NCI-H187 treated with DMSO at 0.1 percent for 48 hours (cell line): ENCODE measurements at places on chromosomes 11 and 22.
A peak's percentile ranks its signal among the peaks of the same experiment; 100 is the strongest.

DNA sequence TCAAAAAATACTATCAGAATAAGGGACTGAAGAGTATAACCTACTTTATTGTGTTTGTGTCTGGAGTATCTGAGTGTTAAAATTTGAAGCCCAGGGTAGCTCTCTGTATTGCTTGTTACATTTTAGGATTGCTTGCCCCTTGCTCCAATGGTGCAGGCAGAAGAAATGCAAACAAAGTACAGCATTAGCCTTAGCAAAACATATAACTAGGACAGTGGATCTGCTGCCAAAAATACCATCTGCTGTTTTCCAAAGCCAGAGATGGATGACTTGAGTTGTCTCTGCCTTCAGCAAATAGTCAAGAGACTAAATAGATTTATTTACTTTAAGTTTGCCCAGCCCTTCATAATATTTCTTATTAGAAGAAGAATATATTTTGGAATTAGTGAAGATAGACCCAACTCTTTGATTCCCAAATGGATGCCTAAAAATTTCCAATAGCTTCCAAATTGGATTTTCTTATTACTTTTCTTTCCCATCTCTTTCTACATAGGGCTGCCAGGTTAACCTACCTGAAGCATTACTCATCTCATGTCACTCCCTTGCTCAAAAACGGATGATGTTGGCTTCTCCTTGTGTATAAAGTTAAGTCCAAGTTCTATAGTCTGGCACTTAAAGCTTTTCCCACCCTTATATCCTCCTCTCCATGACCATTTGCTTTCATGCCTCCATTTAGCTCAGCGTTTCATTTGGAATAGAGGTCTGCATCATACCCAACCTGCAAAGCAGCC lies 66.3 kb downstream of the LDLRAD3 start:
- no peak for DNase-seq

DNA sequence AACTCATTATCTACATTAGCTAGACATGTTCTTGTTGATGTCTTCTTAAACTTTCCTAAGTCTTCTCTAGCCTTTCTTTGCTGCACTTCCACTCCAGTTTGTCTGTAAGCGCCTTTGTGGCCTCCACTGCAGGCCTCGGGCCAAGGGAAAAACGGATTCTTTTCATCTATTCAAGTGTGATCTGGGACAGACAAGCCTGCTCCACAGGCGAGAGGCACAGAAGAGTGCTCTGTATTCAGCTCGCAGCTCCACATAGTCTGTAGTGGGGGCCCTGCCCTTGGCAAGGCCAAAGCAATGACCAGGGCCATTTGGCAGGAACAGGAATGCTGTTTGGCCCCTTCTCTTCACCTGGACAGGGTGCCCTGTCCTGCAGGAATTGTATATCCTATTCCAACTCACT lies 84.1 kb upstream of the BARX2 start:
- no peak for DNase-seq

DNA sequence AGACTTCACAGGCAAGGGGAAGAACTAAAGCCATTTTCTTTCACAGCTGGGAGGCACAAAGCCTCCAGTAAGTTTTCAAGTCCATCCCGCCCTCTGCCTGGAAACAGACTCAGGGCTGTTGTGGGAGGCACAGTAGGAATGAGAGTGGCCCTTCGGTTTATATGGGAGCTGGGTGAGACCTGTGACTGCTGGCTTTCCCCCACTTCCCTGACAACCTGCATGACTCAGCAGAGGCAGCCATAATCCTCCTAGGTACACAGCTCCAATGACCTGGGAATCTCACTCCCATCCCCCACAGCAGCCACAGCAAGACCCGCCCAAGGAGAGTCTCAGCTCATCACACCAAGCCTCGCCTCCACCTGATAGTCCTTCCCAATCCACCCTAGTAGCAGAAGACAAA lies 12.1 kb upstream of the TMEM45B start:
- DNase-seq, result no peak

GRCh38 chr11:68387840-68388239 lies 72.7 kb upstream of the PPP6R3 start:
- DNase-seq, result no peak

GRCh38 chr11:72828081-72828567 lies 13.9 kb downstream of the ATG16L2 start:
- no peak for DNase-seq

DNA sequence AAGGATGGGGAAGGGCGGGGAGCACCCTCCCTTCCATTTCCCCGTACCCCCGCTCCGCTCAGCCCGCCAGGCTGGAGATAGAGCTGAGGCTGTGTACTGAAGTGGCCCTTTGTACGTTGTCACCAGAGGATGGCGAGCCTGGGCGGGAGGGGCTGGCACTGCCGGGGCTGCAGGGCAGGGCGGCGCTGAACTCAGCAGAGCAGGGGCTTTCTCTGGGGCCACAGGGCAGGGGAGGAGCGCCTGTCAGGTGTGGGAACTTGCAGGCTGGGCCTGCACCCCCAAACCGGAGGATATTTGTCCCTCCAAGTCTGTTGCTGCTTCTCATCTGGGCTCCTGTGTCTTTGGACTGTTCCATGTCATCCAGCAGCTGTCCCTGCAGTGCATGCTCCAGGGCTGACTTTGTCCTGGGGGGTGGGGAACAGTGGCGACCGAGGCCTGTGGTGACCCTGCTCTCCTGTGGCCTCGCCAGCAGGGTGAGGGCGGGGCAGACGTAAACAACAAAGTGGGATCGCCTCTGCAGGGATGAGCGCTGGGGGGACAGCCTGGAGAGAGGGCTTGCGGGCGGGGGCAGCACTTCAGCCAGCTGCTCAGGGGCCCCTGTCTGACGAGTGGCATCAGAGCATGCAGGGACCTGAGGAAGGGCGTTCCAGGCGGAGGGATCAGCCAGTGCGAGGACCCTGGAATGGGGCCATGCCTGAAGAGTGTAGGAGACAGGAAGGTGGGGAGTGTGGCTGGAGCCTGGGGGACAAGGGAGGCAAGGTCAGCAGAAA lies 13.1 kb downstream of the MGAT3 start:
- DNase-seq, result no peak

DNA sequence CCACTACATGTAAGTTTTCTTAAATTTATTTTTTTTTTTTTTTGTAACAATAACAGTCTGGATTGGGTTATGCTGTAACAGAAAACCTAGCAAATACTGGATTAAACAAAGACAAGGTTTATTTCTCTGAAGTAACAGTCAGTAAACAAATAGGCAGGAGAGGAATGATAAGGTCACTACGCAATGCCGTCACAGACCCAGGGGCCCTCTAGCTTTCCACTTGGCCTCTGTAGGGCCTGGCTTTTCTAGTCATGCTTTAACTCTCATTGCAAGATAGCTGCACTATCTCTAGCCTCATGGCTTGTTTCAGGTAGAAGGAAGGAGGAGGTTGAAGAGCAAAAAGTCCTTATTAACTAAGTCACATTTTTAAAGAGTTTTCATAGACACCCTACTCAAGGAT lies 6.5 kb downstream of the OR10A6 start:
- no peak for DNase-seq

DNA sequence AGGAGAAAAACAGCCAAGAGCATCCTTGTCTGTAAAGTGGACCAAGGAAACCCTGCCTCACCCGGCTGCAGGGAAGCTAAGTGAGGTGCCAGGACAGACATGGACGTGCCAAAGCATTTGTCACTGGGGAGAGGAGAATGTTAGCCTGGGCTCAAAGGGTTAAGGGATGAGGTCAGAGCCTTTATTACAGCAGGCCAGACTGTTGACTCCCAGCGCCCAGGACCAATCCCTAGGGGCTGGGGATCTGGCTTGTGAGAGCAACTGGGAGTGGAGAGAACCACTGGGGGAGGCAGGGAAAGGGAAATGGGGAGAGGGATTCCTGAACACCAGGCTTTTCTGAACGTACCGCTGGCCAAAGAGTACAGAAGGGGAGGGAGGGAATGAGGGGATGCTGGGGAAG lies 2.6 kb downstream of the CHRM1 start:
- no peak for DNase-seq

DNA sequence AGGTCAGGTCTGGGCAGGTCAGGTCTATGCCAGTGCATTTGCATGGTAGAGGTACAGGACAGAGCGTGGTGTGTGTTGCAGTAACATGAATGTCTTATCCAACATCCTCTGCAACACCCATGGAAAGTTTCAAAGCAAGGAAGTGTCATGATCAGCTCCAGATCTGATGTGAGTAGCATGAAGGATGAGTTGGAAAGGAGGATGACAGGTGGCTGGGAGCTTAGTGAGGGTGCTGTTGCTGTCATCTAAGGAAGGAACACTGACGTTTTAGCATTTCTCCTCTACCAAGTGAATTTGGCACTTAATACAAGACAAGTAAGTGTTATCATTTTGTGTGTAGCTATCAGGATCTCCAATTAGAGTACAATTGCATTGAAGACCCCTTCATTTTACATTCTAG lies 65.1 kb downstream of the GRK3 start:
- DNase-seq, result no peak

DNA sequence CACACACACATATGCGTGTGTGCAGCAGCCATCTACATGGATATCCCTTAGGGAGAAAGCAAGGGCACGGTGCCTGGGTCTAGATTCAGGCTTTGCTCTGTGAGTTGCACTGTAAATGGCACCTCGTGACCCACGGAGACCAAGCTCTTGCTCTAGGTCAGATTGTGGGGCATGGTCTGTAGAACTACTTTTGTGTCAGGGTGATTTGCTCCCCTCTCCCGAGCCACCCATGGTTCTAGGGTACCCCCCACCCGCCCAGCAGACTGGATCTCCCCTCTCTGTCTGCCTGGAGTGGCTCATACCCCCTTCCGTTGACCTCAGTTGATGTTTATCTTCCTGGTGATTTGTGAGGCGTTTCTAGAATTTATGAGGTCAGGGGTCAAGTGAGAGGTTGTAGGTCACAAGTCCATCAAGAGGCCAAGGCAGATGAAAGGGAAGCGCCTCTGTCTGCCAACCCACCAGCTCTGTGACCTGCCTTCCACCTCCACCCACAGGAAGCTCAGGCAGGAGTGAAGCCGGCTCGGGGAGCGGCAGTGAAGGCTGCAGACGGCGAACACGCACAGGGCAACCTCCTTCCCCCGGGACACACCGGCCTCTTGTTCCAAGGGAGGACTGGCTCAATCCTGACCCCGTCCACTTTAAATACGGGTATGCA lies 76.2 kb upstream of the TTLL12 start:
- no peak for DNase-seq

- no peak for DNase-seq
These were observed 31.9 kb upstream of the APOL5 start for GRCh38 chr22:35685731-35686130.

GRCh38 chr11:102368472-102368871 lies 21.5 kb downstream of the BIRC2 start:
- DNase-seq, result no peak

DNA sequence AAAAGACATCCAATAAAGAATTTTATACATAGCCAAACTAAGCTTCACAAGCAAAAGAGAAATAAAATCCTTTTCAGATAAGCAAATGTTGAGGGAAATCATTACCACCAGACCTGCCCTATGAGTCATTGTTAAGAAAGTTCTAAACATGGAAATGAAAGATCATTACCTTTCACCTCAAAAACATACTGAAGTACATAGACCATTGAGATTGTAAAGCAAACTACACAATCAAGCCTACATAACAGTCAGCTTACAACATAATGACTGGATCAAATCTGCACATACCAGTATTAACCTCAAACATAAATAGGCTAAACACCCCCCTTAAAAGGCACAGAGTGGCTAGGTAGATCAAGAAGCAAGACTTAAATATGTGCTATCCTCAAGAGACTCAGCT lies 501.0 kb upstream of the LUZP2 start:
- no peak for DNase-seq

DNA sequence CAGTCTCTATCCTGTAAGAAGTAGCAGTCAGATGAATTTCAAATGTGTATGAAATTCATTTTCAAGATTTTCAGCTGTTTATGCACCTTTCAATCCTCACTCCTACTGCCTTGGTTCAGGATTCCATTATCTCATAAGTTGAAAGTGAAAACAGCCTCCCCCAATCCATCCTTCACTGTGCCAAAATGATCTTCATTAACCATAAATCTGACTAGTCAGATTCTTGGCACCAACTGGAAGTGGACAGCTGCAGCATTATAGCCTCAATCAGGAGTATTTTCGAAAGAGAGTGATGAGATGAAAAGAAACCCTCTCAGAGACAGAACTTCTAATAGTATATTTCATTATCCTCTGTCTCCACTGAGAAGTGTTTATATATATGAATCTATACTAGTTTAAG lies 365.3 kb upstream of the PDGFD start:
- no peak for DNase-seq

GRCh38 chr11:131957875-131958274 lies 587.5 kb downstream of the NTM start:
- DNase-seq, result peak; percentile 17

- no peak for DNase-seq
These were observed 121.2 kb upstream of the VPREB1 start for GRCh38 chr22:22123118-22123959.

DNA sequence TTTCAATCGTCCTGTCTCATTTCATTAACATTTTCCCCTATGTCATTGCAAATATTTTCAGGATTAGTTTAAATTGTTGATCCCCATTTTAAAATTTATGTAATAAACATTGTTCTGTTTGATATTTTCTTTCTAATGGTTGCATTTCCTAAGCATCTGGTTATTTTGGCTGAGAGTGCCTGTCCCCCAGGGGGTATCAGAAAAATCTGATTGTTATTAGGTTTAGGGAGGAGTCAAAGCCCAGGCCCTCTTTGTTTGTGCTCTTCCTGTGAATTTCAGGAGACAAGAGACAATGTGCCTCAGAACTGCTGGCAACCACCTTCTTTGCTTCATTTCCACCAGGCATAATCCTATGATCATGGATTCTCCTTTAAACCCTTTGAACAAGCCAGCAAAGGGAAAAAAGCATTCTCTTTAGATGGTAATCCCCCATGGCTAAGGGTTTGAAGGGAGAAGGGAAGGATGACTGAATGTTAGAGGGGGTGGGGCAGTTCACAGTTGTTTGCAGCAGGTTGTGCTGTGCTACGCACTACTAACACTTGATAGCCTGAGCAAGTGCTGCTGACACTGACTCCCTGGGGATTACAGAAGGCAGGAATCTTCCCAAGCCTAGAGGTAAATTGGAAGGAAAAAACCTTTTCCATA lies 462.4 kb upstream of the LRRC4C start:
- DNase-seq, result peak; percentile 55

DNA sequence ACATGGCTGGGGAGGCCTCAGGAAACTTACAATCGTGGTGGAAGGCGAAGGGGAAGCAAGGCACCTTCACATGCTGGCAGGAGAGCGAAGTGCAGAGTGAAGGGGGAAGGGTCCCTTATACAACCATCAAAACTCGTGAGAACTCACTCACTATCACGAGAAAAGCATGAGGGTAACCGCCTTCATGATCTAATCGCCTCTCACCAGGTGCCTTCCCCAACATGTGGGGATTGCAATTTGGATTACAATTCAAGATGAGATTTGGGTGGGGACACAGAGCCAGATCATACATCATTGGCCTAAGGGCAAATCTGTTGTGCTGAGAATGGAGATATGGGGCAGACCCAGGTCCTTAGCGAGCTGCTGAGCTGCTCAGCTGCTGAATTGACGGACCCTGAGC lies 13.1 kb downstream of the C1QTNF6 start:
- DNase-seq, result no peak
